ENCODE measurements at places on chromosomes 12 and 14. TPM values are rescaled to one million over a fixed set of nuclear protein-coding genes. Genes with fewer than 3 reads are reported as not detected.

Gene SERPINA10
- not detected for total RNA-seq

GRCh38 chr12:91178139-91178561 is 4.5 kb downstream of the DCN start:
- no peak for DNase-seq

DNA sequence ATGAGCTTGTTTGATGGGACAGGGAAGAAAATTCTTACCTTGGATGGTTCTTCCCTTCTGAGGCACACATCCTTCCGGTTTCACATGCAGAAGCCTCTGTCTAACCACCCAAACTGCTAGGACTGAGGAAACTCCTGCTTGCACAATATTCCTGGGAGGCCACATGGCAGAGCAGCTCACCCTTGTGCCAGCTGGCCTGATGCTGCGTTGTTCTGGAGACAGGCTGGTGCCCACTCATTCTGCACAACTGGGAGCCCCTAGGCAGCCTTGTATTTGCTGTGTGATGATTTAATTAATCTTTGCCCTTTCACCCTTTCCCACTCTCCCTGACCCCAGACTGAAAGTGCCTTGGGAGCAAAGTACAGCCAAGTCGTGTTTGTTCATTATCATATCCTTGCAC is 130.8 kb downstream of the RTN1 start:
- no peak for DNase-seq

DNA sequence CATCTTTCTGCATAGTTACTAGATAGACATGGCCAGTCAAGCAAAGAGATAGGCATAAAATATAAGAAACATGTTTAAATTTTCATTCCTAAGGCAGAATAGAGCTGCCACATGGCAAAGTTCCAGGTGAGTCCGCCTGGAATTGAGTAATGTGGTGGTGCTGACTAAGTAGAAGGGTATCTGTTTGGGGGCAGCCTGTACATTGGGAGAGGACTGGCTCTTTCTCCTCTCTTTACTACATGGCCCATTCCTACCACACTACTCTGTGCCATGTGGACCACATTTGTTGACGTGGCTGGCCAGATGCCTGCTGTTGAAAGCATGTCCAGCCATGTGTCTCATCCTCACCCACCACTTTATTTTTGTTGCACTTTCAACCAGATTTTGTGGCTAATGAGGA is 354.0 kb downstream of the ETNK1 start:
- DNase-seq, result no peak

Gene TMEM179
- not detected for total RNA-seq

Gene PRIMA1
- not detected for total RNA-seq

Gene KLHL33
- 0.47 TPM for total RNA-seq

DNA sequence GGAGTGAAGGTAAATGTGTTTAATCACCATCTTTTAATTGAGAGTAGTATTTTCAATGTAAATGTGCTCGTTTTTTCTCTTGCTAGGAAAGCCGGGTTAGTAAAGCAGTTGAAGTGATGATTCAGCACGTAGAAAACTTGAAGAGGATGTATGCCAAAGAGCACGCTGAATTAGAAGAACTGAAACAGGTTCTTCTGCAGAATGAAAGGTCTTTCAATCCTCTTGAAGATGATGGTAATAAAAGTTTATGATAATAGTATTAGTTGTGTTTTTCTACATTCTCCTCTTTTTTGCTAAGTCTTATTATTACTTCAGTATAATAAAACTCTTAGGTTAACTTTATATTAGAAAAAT is 93.9 kb downstream of the DNAI7 start:
- no peak for DNase-seq

DNA sequence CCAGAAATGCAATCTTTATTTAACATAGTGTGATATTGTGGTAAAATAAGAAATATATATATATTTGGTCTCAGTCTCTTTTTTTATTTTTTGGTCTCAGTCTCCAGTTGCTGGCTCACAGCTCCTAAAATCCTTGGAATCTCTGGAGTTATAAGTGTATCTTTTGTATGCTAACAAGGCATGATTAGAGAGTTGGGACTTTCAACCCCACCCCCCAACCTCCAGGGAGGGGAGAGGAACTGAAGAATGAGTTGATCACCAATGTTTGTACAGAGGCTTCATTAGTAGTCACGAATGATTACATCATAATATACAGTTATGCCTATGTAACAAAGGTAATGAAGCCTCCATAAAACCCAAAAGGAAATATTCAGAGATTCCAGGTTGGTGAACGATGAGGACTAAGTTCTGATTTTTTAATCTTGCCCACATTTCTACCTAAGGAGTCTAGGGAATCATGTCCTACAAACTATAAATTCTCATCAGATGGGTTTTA is 22.8 kb upstream of the LALBA start:
- DNase-seq, result no peak

GRCh38 chr12:40474630-40475029 is 217.6 kb upstream of the CNTN1 start:
- DNase-seq, result no peak

DNA sequence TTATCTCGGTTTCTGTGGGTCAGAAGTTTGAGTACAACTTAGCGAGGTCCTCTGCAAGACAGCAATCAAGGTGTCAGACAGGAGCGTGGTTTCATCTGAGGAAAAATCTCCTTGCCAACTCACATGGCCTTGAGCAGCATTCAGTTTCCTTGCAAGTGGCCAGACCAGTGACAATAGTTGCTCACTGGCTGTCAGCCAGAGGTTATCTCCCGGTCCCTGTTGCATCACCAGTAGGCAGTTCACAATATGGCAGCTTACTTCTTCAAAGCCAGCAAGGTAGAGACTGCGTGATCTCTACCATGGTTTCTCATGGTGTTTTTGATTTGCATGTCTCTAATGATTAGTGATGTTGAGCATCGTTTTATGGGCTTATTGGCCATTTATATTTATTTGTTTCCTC is 143.8 kb upstream of the DAAM1 start:
- no peak for DNase-seq

Gene GPRC5D
- total RNA-seq, result not detected

- no peak for DNase-seq
These were observed 21.6 kb upstream of the CDK2AP1 start for GRCh38 chr12:123293178-123293760.

DNA sequence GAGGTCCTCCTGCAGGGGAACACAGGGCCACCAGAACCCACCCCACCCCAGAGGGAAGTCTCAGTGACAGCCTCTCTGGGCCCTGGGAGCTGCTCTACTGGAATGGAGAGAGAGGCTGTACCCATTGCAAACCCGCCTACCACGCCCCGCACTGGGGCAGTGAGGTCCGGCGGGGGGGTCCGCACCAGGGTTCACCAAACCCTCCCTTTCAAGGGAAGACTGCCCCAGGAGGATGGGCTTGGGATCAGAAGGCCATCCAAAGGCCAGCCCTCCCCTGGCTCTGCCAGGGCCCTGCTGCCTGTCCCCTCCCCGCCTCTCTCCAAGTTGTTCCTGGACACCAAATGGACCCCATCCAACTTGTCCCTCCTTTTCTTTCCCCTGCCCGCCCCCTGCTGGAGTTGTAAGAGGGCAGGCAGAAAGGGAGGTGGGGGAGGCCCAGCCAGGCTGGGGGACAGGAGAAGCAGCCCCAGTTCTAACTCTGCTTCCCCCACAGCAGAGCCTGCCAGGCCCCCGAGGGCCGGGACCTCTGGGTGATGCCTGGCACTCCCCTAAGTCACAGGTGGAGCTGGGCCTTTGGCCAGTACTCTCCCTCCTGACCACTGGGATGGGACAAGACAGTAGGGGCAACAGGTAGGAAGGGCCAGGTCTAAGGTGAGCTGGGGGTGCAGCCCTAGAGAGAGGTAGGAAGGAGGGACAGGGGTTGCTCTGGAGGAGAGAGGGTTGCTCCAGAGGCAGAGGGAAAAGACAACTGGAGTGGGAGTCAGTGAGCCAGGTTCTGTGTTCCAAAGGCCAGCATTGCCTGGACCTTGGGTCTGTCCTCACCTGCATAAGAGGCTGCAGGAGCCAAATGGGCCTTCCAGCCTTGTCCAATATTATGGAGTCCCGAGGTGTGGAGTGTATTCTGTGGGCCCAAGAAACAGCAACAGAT is 3.2 kb upstream of the DIO3 start:
- DNase-seq, result no peak

Gene RGS6
- 11.1 TPM for total RNA-seq

Gene CHFR
- 91.5 TPM for total RNA-seq

DNA sequence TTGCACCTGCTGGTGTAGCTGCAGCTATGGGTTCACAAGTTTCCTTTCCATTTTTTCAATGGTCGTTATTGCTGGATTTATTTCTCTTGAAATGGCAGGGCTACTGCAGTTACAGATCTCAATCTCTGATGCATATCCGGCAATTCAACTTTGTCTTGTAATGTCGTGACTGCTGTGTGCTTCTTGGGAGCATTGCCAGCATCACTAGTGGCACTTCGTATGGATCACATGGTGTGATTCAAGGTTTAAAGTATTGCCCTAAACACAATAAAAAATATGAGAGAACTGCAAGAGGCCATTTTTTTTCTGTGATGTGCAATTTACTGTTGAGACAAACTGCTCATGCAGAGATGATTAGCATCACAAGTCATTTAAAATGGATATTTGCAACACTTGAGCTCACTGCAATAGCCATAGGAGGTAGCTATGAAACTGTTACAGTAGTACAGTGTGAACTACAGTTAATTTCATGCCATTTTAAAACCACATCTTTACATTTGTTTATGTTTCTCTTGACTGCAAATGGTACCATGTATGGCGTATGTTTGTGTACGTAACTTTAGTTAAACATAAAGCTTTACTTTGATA is 217.4 kb upstream of the PDE3A start:
- no peak for DNase-seq

- DNase-seq, result no peak
These were observed 111.7 kb downstream of the SLC8A3 start for GRCh38 chr14:70077005-70077404.

DNA sequence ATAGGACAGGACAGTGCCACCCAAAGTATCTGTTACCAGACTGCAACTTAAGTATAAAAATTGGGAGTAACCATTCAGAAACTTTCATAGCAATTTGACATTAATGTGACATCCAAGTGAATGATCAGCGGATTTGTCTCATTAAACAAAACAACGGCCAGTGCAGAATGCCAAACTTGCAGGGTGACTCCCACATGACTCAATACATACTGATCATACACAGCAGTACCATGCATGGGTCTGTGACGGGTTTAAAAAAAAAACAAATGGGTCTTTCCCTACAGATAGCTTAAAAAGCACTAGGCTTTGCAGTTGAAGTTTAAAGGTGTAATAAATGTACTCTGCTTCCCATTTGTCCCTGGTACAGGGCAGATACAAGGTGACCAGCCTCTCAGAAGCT is 116.6 kb downstream of the SLC35F4 start:
- DNase-seq, result no peak

DNA sequence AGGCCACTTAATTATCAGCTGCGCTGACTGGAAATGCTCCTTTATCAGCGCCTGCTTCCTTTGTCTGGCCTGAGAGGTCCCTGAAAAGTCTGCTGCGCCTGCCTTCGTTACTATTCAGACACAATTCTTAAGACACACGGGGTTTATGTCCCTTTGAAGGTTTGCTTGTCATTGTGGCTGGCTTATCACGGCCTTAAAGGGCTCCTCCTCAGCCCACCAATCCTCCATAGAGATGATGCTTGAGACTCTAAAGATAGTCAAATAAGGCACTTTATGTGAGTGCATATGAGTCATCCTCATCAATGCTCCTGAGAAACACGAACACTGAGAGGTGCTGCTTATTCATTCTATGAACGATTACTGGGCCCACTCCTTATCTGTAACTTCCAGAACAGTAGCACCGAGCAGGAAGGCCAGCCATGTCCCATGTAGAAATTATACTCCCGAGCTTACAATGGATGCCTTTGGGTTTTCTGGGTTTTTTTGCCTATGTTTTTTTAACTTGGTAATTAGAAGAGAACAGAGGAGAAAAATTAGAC is 1268.2 kb upstream of the TMEM132C start:
- DNase-seq, result no peak

- no peak for DNase-seq
These were observed 106.0 kb downstream of the RMST start for GRCh38 chr12:97568336-97569180.

Gene FRMD6
- 0.73 TPM for total RNA-seq

DNA sequence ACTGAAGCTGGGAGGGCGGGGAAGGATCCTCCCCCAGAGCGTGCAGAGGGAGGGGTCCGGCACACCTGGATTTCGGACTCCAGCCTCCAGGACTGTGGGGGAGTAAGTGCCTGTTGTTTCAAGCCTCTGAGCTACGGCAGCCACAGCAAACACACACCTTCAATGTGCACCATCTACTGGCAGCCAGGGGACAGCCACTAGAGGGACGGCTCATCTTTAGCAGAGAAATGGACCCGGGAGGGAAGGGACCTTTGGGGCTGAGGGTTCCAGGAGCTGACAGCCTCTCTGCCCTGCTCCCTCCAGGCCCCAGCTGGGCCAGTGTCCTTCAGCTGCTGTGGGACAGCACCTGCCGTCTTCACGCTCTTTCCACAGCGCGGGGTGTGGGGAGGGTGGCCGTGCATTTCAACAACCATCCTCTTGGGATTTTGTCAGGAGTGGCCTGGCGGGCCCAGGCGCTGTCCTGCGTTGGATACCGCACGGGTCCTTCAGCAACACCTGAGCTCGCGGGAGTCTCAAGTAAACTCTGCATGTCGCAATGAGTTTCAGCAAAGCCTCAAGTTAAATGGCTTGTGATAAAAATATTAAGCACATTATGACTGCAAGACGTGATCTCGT is 209.2 kb upstream of the C14orf180 start:
- peak; percentile 4 for DNase-seq

- DNase-seq, result no peak
These were observed 2.0 kb upstream of the KRT4 start for GRCh38 chr12:52815676-52816588.

DNA sequence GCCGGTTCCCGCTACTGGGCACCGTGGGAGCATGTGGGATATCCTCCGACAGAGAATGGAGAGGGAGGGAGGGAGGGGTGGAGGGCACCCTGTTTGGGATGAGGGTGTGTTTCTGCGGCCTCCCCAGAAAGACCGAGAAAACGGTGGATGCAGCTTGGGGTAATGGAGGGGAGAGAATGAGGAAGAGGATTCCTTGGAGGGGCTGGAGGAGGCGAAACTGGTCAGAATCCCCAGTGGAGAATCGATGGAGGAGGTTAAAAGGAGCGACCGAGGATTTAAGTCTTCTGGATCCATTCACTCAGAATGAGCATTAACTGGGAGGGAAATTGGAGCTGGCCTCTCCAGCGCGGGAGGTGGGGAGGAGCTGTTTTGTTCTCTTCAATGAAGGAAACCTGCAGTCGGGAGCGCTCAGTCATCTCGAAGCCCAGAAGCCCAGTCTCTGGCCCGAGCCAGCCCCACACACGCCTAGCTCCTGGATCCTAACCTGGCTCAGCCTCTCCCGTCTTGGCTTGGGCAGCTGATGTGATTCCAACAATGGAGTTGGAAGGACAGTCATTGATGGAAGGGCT is 581 bp downstream of the ARG2 start:
- no peak for DNase-seq

Gene ARL1
- 26.0 TPM for total RNA-seq

All from T-helper 17 cell (primary cell).